ENCODE measurements at places on chromosomes 1 and 21.
A peak's percentile ranks its signal among the peaks of the same experiment; 100 is the strongest.

DNA sequence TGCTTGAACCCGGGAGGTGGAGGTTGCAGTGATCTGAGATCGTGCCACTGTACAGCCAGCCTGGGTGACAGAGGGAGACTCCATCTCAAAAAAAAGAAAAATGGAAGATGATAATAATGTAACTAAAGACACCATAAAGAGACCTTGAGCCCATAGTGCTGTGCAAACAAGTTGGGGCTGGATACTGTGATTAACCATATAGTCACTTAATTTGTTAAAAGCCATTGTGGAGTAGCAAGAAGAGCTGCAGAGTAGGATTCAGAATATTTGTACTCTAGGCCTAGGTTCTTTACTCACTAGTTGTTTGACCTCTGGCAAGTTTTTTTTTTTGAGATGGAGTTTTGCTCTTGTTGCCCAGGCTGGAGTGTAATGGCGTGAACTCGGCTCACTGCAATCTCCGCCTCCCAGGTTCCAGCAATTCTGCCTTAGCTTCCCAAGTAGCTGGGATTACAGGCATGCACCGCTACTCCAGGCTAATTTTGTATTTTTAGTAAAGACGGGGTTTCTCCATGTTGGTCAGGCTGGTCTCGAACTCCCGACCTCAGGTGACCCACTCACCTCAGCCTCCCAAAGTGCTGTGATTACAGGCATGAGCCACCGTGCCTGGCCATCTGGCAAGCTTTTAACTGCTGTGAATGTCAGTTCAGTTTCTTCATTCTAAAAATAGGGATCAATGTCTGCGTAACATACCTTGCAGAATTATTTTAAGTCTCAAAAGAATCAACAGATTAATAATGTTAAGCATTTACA, 12.8 kb downstream of the CAP1 start:
- DNase-seq = no peak

DNA sequence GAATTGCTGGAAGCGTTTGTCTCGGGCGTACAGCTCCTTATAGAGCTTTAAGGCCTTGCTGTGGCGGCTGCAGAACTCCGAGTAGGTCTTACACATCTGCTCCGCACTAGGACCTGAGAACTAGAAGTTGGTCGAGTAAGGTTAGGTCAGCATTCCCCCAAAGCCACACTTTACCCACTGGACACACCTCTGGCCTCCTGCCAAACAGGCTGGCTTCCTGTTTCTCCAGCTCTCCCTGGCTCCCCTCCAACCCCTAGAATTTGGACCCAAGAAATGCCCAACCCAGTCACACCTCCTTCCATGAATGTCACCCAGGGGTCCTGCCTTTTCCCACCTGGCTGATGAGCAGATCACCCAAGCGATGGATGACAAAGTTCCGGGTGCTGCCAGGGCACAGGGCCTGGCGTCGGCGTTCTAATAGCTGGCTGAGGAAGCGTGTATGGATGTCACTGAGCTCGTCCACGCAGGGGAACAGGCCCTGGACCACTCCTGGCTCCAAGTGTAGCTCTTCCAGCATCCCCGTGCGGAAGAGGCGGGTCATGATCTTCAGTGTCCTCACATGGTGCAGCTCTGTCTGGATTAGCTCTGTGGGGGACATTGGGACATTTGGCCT, 15.6 kb downstream of the ARHGEF2 start:
- no peak for DNase-seq

GRCh38 chr1:117653732-117654492, 48.1 kb downstream of the TENT5C start:
- DNase-seq = peak; percentile 29

- DNase-seq = no peak
Observed at GRCh38 chr1:107894605-107895004, 70.4 kb downstream of the VAV3 start.

GRCh38 chr21:21029164-21029563, 31.0 kb downstream of the NCAM2 start:
- DNase-seq = no peak

- DNase-seq = no peak
Observed at GRCh38 chr1:163162381-163162914, 40.3 kb downstream of the RGS5 start.

DNA sequence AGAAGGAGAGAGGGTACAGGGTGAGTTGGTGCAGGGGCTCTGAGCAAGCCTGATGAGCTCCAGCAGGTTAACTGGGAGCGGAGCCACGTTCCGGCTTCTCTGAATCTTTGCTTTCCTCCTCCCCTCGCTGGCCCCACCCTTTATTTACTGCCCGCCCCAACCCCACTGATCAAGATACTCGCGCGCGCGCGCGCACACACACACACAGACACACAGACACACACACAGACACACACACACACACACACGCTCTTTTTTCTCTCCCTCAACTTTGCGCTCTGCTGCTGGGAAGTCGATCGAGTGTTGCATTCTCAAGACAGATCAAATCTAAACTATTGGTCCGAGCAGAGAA, at the start of gene GRIK1:
Gene GRIK1 (minus strand): TSS at position 73 of the 352 bp plus-strand sequence.
- no peak for DNase-seq

- no peak for DNase-seq
Observed at GRCh38 chr1:21143752-21144151, 32.9 kb downstream of the EIF4G3 start.

GRCh38 chr1:156899956-156900718, 6.6 kb downstream of the PEAR1 start:
- DNase-seq = no peak

DNA sequence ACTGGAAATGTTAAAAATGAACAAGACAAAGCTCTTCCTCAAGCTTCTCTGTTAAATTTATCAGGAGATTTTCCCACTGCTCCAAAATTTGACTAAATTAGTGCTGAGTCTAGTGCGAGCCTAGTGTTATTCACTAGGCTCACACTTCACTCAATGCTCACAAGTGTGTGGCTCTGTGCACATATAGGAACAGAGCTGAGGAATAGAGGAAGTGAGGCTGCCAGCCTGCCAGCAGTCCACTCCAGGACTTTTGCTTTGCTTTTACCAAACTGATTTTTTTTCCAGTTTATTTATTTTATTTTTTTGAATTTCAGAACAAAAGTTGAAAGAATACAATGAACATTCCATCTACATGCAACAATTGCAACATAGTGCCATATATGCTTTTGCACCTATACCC, 87.2 kb downstream of the VAV3 start:
- DNase-seq = no peak

GRCh38 chr1:181525104-181525721, 41.9 kb downstream of the CACNA1E start:
- DNase-seq = no peak

DNA sequence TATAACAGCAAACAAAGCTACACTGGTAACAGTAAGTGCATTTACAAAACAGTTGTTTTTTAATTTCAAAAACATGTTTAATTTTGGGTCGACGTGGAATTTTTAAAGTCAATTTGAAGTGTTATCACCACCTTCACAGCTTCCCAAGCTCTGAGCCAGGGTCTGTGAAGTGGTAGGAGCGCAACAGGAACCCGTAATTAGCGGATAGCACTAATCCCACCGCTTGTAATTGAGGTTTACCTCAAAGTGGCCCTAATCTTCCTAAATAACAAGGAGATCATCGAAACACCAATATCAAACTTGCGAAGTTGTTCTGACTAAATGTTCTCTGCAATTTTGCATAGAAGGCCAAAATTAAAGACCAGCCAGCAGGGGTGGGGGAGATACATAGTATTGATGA, 18.8 kb downstream of the LBR start:
- DNase-seq = no peak

GRCh38 chr1:15570861-15571260, 14.0 kb downstream of the AGMAT start:
- DNase-seq = no peak

GRCh38 chr1:148264374-148265276, 112.5 kb upstream of the NBPF11 start:
- DNase-seq = no peak

GRCh38 chr1:225652729-225653462, at the start of gene ENAH:
Gene ENAH, minus strand, starts transcription at chr1:225653123. Its CDS starts 433 bp downstream, at chr1:225652690.
- peak; percentile 25 for DNase-seq

DNA sequence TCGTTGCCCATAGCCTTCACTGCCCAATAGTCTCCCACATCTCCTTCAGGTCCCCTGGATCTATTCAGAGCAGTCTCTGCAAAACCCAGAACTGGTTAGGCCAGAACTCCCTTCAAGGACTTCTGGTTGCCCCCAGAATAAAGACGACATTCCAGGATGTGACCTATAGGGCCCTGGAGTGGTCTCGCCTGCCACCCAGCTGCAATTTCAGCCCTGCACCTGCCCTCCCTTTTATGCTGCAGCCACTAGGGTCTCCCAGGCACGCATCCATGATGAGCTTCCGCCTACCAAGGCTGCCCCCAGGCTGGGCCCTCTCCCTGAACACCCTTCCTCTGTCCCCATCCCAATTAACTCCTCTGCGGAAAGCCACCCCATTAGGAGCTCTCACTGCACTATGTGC, 7.2 kb upstream of the TSPEAR start:
- DNase-seq = no peak

DNA sequence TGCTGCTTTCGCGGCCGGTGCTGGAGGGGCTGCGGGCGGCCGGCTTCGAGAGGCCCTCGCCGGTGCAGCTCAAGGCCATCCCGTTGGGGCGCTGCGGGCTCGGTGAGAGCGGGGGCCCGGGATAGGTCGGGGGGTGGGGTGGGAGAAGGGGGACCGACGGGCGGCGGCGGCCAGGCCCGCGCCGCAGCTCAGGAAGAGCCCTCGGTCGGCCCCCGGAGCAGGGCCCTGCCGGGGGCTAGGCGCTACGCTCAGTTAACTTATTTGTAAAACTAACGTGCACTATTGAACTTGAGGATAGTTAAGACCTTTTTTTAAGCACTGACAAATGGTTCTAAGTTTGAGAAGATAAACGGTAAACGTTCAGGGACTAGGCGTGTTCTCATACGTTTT, 418 bp downstream of the DDX20 start:
- no peak for DNase-seq

- DNase-seq = peak; percentile 60
Observed at GRCh38 chr1:84996846-84997666, at the start of gene MCOLN2. Gene MCOLN2, minus strand, starts transcription at chr1:84997113. Its CDS starts 241 bp downstream, at chr1:84996872.

DNA sequence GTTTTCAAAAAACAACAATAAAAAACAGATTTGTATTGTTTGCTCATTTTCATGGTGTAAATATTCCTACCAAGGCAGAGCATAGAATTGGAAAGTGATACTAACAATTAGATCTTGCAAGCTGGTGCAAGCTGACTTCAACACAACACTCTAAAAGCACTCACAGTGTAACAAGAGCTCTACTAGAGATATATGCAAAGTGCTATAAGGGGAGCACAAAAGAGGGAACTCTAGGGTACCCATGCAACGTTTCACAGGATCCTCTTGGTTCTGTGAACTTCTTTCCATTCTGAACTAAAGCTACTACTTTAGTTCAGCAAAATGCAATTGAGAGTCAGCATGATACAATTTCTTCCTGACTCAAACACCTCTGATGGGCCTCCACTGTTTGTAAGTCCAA, 78.3 kb downstream of the ATP1B1 start:
- DNase-seq = no peak

DNA sequence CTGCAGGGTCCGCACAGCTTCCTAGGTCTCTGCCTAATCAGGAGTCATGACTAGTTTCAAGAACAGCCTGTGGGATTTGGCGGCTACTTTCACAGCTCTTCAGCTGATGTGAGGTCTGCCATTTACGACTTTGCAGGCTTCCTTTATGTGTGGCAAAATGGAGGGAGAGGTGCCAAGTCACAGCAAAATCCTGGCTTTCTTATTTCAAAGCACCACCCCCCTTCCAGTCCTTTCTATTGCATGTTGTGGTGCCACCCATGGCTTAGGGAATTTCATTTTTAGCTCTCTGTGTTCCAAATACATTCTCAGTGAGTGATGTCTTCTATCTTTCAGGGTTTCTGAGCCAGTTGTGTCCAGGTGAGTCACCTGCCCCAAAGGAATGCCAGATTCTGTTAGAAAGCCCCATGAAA, 75.1 kb upstream of the WLS start:
- no peak for DNase-seq

DNA sequence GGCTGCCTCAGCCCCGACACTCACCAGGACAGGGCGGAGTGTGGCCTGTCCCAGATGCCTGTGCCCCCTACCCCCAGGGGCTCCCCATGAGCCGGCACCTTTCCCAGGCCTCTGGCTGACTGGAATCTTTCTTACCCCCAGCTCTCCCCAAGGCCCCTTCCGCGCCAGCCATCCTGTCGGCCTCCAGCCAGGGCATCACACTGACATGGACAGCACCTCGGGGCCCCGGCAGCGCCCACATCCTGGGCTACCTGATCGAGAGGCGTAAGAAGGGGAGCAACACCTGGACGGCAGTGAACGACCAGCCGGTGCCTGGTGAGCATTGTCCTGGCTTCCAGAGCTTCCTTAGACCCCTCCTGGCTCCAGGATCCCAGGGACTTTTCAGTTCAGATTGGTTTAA, 26.5 kb downstream of the IGFN1 start:
- DNase-seq = no peak

GRCh38 chr1:181557313-181557712, 74.0 kb downstream of the CACNA1E start:
- DNase-seq = no peak

DNA sequence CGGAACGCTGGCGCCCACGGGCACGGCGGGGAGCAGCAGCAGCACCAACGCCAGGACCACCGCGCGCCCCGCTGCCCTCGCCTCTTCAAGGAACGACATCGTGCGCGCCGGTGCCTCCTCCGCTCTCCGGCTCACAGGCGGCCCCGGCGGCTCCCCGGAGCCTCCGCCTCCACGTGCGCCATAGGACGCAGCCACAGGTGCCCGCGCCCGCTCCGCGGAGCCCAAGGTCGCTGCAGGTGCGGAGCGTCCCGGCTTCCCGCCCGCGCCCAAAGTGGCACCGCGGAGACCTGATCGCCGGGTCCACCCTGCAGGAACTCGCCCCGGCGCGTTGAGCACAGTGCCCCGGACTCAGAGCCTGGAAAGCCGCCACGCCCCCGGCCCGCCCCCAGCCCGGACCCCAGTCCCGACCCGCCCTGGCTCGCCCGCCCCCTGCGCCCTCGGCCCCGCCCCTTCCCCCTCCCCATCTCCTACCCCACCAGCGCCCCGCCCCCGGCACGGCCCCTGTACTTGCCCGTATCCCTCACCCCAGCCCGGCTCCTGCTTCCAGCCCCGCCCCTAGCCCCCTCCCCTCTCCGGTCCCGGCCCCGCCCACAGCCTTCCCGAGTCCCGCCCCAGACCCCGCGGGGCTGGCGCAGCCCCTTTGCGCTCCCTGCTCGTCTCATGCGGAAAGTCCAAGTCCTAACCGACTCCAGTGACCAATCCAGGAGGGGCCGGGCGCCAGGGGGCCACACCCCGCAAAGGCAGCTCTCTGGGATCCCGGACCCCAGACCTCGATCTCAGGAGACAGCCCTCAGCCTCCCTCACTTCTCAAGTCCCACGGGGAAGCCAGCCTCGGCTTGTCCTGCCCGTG, at the start of gene MEGF6:
Gene MEGF6 (minus strand): TSS at position 339 of the 850 bp plus-strand sequence. CDS start 240 bp downstream, at position 99.
- DNase-seq = peak; percentile 37

- DNase-seq = peak; percentile 36
Observed at GRCh38 chr1:109239409-109240068, 9.8 kb upstream of the CELSR2 start.

DNA sequence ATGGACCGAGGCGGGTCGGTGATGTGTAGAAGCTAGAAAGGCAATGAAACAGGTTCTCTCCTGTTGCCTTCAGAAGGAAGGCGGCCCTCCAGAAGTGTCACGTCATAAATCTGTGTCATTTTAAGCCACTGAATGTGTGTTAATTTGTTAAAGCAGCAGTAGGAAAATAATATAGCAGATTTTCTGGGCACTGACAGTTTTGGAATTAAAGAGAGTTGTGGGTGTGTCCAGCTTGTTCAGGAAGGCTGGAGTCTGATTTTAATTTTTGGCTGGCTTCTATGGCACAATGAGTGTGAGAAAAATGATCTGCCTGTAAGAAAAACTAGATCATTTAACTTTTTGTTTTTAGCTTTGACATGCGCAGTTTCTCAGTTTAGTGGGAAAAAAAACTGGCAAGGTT, 177.3 kb downstream of the EDEM3 start:
- no peak for DNase-seq

GRCh38 chr1:198333744-198334143, 176.9 kb downstream of the NEK7 start:
- no peak for DNase-seq

Data from activated CD4-positive, alpha-beta T cell treated with anti-CD3 and anti-CD28 coated beads, Interleukin-2, amount 10 ng/mL, durations not matched to agents 7 days and 5 days (primary cell).